Neural crest cell (in vitro differentiated cells): ENCODE measurements at places on chromosomes 3 and 15.

DNA sequence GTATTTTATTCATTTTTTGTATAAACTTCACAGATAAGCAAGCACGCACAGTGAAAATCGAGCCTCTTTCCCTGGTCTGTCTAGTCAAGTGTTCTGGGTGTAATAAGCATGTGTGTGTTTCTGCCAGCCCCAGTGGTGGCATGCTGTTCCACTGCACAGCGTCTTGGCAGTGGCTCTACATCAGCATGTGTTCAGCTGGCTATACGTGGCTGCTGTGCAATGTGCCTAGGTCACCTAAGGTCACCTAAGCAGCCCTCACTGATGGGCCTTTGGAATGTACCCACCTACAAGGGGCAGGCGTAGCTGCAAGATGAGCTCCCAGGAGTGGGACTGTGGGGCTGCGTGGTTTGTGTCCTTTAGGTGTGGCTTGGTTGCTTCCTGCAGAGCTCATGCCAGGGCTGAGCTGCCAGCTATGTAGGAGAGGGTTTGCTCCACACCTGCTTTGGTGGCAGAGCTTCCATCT lies 4.9 kb downstream of the LIMD1 start:
- DNase-seq, result no peak

DNA sequence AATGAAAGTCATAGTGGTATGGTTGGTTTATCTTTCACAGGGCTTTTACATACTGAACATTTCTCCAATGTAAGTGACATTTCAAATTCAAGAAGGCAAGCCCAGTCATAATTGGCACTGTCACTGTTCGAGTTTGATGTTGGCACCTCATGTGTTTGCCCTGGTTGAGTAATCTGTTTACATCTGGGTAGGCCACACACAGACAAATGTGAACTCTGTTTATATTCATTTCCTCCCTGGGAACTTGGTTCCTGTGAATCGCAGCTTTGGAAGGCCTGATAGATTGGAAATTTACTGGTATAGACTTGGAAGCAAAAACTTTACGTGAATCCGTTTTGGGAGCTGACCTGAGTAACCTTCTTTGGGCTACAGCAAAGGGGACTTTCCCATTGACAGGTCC lies 395.2 kb upstream of the AZI2 start:
- DNase-seq, result no peak

GRCh38 chr15:87944050-87944449 lies 312.5 kb downstream of the NTRK3 start:
- no peak for DNase-seq

GRCh38 chr3:105518806-105519418 lies 152.2 kb downstream of the ALCAM start:
- no peak for DNase-seq

DNA sequence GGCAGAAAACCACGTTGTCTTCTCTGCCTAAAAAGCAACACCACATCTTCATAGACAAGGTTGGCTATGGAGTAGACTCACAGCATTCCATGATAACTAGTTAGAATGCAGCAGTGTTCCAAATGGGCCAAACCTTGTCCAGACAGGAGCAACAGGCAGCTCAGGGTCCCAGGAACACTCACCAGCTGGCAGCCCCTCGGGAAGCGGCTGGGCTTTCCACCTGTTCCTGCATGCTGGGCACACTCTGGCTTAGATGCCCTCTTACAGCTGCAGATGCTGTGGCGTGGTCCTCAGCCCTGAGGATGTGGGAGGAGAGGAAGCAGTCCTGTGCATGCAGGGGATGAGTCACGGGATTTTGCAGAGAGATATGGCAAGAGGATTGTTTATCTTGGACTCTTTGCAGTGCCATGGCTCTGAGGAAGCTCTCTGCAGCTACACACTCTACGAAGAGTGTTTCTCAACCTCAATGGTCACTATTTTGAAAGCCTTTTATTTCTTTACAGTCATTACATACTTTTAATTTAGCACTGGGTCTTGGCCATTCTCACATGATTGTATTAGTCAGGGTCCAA lies 11.3 kb downstream of the NRROS start:
- DNase-seq, result no peak

- DNase-seq, result no peak
These were observed 39.2 kb downstream of the MASP1 start for GRCh38 chr3:187252311-187252710.

DNA sequence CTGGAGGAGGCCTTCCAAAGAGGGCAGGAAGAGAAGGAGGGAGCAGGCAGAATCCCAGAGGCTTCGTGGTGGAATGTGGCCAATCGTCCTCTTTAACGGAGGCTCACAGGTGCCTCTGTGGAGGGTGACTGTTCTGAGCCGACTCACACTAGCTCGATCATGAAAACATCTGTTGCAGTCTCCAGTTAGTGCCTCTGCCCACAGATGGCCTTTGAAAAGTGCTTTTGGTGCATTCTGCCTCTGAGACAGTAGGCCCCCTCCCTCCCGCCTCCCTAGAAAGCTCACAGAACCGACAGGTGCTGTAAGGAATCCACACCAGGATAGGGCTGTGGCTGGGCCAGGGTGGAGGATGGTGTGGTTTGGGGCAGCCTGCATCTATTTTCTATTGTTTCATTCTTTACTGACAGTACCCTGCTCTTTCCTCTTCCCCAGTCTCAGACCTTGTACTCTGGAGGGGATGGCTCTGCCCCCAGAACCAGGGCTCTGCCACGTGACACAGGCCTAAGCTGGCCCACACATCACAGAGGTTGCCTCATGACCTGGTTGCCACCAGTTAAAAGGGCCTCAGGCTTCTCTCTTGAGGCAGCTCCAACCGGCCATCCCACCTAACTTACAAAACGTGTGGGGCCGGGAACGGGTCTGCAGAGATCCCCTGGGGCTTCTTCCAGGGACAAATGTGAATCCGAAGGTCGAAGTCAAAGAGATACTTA lies 27.2 kb upstream of the PIGZ start:
- DNase-seq, result no peak

DNA sequence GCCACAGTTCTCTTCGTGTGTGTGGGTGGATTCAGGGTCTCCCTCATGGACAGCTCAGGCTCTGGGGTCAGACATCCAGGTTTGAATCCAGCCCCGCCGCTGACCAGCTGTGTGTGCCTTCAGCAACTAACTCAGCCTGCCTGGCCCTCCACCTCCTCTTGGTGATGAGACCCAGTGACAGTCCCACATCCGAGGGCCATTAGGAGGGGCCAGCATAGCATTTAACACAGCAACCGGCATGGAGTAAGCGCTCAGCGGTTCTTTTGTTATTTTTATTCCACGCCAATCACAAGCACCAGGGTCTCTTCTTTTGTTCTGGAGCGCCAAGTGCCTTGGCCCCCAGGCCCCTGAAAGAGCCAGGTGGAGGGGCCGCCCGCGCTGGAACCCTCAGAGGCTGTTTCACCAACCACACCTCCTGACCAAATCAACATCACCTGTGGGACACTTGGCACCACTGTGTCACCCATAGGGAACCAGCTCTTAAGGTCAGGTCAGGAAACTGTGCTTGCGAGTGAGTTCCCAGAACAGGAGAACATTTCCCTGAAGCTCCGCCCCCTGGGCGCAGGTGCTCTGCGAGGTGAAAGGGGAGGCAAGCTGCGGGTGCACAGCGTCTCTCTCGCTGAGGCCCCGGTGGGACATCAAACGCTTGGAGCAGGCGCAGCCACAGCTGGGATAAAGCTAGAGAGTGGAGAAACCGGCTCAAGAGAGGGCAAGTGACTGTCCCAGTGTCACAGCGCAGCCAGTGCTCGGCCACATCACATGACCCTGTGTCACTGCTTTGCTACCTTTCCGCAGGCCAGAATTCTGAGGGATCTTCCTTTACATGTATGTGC lies 311.3 kb downstream of the UACA start:
- DNase-seq, result no peak

- DNase-seq, result no peak
These were observed 22.2 kb downstream of the MRPS25 start for GRCh38 chr3:15042936-15043335.

- DNase-seq, result no peak
These were observed 128.4 kb downstream of the ZBTB20 start for GRCh38 chr3:115018694-115019093.

GRCh38 chr3:111688190-111688800 lies 93.1 kb upstream of the ZBED2 start:
- no peak for DNase-seq

GRCh38 chr3:141366285-141367037 lies 1.8 kb upstream of the ZBTB38 start:
- DNase-seq, result no peak
